Stomach (tissue), 19 donors: ENCODE measurements at places on chromosomes 3 and 15. TPM values are rescaled to one million over a fixed set of nuclear protein-coding genes. Genes with fewer than 3 reads are reported as not detected.

- H3K4me3 ChIP-seq = no peak overlapping the region
- peaks cover 39% of the 10 kb centered on the region for H3K4me1 ChIP-seq
- H3K27me3 ChIP-seq = no peaks in the 10 kb centered on the region
- no peak overlapping the region for H3K27ac ChIP-seq
- no peak for DNase-seq
Measured at GRCh38 chr15:72233769-72234168, 2.8 kb upstream of the PKM start.

- no peak overlapping the region for H3K27ac ChIP-seq
- DNase-seq = no peak
- no peak overlapping the region for H3K4me3 ChIP-seq
- H3K27me3 ChIP-seq = peaks cover 29% of the 10 kb centered on the region
- H3K36me3 ChIP-seq = no peaks in the 10 kb centered on the region
Measured at GRCh38 chr3:133041524-133041829, 3.3 kb downstream of the TMEM108 start.

- H3K27ac ChIP-seq = no peak overlapping the region
- no peaks in the 10 kb centered on the region for H3K27me3 ChIP-seq
- H3K4me1 ChIP-seq = peaks cover 7% of the 10 kb centered on the region
- DNase-seq = no peak
- no peaks in the 10 kb centered on the region for H3K36me3 ChIP-seq
Measured at GRCh38 chr15:31017311-31017710, 25.9 kb upstream of the MTMR10 start.

GRCh38 chr3:186165331-186165730, 56.4 kb upstream of the ETV5 start:
- no peak overlapping the region for H3K27ac ChIP-seq
- H3K4me3 ChIP-seq = no peak overlapping the region
- peaks cover 7% of the 10 kb centered on the region for H3K36me3 ChIP-seq
- DNase-seq = no peak
- no peaks in the 10 kb centered on the region for H3K4me1 ChIP-seq
- H3K27me3 ChIP-seq = no peaks in the 10 kb centered on the region

- H3K4me1 ChIP-seq = peaks cover 53% of the 10 kb centered on the region
- no peak overlapping the region for H3K4me3 ChIP-seq
- no peak overlapping the region for H3K27ac ChIP-seq
- H3K36me3 ChIP-seq = no peaks in the 10 kb centered on the region
- DNase-seq = no peak
Measured at GRCh38 chr3:42055291-42055690, 35.9 kb upstream of the TRAK1 start.

DNA sequence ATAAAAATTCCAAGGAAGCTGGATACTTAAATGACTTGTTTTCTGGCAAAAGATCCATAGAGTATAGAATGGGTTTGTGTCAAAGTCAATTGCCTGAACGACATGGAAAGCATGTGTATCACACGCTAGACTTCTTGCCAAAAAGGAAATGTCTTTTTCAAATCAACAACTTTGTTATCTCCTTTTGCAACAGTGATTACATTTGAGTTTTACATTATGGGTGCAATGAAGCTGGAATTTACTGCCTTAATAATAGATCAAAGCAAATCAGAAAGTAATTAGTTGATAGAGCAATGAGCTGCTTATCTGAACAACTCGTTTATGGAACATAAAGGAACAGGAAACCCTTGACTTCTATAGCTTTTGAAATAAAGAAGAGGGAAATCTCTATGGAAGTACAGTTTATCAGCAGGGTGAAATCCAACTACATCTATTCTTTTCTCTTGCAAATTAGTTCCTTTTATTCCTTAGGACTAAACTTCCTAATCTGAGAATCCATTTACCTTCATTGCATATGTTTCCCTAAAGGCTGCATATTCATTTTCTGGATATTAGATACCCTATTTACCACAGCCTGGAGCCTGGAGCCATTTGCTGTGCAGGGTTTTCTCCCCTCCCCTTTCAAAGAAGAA, 415.1 kb upstream of the NECTIN3 start:
- DNase-seq = no peak
- H3K4me1 ChIP-seq = peaks cover 15% of the 10 kb centered on the region
- H3K4me3 ChIP-seq = no peak overlapping the region
- no peaks in the 10 kb centered on the region for H3K27me3 ChIP-seq
- H3K27ac ChIP-seq = peak overlapping the region; percentile 64
- H3K36me3 ChIP-seq = no peaks in the 10 kb centered on the region

Gene RAP2B
- total RNA-seq = 25.2 TPM

Gene CCDC9B
- total RNA-seq = 21.7 TPM

Gene NTRK3
- total RNA-seq = under 0.01 TPM
